ENCODE measurements at places on chromosomes 2 and 18.

DNA sequence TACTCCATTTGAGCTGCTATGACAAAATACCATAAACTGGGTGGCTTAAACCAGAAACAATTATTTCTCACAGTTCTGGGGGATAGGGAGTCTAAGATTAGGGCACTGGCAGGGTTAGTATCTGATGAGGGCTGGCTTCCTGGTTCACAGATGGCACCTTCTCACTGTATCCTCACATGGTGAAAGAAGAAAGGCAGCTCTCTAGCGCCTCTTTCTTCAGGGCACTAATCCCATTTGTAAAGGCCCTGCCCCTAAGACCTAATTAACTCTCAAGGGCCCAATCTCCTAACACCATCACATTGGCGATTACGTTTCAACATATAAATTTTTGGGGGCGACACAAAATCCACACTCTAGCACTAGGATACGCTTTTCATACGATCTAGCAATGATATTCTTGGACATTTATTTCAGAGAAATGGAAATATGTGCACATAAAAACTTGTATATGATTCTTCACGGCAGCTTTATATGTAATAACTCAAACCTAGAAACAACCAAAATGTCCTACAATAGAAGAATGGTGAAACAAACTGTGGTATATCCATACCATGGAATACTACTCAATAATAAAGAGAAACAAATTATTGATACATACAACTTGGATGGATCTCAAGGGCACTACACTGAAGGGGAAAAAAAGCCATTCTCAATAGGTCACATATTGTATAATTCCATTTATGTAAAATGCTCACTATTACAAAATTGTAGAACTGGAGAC is 111.0 kb downstream of the BCL2L11 start:
- DNase-seq, result no peak

GRCh38 chr2:49355611-49356010 is 201.3 kb upstream of the FSHR start:
- no peak for DNase-seq

DNA sequence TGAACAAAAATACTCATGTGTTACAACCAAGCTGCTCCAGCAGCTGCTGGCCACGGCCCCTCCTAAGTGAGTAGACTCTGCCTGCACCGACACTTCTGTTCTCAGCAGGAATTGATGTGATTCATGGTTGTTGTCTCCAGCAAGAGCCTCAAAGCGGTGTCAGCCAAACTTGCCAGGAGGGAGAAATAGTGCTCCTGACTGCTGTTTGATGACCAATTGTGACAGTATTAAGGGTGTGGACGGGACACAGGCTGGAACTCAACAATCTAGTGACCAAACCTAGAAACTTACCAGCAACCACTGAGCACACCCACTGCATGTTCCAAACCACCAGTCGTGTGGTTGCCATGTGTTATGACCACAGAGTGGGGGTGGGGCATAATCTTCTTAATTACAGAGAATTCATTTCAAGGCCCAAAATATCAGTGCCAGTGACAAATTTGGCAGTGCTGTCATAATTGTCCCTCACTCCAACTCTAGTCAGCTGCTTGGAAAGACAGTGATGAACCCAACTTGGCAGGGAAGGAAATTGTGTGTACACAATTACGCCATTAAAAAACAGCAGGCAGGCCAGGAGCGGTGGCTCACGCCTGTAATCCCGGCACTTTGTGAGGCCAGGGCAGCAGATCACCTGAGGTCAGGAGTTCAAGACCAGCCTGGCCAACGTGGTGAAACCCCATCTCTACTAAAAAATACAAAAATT is 30.4 kb downstream of the FBLN7 start:
- DNase-seq, result no peak

DNA sequence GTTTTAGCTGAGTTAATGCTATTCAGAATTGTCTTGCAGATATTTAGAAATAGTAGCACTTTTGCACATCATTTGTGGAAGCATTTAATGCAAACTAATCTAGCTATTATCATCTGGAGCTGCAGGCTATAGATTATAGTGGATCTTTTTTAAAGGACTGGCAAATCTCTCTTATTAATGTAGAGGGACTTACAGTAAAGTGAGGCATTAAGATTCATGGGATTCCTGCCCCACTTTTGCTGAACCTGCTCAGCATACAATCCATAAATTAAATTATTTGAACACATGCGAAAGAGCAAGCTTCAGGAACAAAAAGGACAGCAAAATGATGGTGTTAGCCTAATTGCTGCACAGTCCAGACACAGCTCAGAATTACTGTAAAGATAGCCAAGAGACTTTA is 477.7 kb downstream of the DCDC2C start:
- no peak for DNase-seq

DNA sequence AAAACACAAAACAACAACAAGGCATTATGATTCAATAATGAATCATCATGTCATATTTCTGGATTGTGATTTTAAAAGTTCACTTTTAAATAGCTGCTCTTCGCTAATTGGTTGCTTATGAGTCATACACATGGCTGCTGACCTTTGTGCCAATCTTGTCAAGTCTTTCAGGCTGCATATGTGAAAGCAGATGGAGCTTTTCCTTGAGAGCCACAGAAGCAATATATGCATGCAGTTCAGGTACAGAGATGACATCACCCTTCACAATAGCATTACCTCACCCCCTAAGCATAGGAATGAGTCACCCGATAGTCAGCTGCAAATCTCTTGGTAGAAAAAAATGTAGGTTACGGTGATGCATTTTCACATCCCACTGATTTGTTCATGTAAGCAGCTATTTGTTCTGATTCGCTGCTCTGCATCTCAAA is 27.2 kb downstream of the EIF2AK3 start:
- peak; percentile 91 for DNase-seq

DNA sequence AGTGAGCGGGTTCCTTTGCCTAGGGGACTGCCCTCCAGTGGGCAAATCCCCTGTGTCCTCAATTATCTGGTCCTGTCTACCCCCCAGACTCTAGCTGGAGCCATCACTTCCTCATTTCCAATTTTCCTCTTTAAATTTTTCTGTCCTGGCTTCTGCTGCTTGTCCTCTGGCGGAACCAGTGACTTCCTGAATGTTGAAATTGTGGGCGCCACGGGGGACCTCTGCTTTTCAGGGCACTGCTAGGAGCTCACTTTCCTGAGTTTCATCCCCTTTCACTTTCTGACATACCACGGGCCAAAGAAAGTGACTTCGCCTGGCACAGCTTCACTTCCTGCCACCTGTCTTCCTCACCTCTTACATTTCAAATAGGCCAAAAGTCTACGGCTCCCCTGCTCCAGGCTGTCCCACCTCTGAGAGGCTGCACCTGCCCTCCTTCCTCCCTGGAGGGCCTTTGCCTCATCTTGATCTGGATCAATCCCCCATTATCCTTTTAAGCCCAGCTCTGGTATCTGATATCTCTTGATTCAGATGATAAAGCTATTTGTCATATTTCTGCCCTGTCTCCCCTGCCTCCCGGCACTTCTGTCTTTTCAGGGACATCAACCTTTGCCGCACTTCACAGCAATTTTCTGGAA is 1.4 kb upstream of the MARCO start:
- no peak for DNase-seq

GRCh38 chr2:218218268-218219185 is 1.5 kb downstream of the ARPC2 start:
- no peak for DNase-seq

GRCh38 chr2:46803547-46803878 is 112.1 kb downstream of the MCFD2 start:
- no peak for DNase-seq

- DNase-seq, result no peak
These were observed 97.7 kb downstream of the CDC42EP3 start for GRCh38 chr2:37573451-37574388.

GRCh38 chr2:25026008-25026530 is 15.8 kb upstream of the EFR3B start:
- DNase-seq, result no peak

DNA sequence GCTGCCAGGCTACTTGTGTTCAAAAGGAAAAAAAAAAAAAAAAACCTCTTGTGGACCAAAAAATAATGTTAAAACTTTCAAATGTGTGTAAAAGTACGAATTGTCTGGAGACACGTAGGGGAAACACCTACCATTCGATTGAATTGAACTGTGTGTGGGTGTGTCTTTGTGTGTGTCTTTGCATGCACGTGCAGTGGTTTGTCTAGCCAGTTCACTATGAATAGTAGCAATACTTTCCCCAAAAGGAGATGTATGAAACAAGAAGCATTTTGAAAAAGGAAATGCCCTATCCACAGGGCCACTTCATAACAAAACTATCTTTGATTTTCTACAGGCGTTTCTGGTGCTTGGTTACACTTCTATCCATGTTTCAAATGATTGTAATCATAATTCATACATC is 186.8 kb downstream of the RPRM start:
- DNase-seq, result no peak

DNA sequence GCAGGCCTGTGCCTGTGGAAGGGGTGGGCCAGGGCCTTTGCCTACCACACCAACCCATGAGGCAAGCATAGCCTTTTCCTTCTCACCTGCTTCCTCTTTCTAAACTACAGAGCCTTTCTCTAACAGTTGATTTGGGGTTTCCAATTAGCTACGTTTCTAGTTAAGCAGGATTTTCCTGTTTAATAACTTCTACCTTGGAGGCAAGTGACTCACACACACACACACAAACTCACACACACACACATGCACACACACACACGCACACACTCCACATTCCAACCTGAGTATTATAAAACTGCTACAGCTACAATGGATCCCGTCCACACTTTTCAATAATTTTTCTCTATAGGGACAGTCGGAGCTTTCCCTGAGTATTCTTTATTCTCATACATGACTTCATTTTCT is 84.9 kb downstream of the SOX11 start:
- no peak for DNase-seq

- peak; percentile 55 for DNase-seq
These were observed 8.4 kb upstream of the HNRNPLL start for GRCh38 chr2:38610851-38611801.

DNA sequence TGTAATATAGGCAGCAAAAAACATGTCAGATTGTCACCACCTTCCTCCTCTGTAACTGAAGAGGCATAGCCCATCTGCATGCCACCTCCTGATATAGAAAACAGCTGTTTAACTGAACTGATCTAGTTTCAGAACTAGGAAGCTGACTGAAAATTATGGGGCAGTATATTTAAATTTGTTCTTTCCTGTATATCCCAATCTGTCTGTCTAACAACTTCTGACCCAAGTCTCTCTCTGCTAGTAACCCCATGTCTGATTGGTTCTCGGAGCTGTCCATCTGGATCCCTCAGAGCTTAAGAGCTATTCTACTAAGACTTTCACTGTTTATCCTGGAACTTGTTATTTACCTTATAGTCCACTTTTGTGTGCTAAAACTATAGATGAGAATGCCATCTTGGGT is 68.2 kb upstream of the SLC35G4 start:
- no peak for DNase-seq

- peak; percentile 96 for DNase-seq
These were observed 10.4 kb downstream of the ERFE start for GRCh38 chr2:238169048-238169707.

GRCh38 chr18:48422947-48423378 is 13.8 kb upstream of the ZBTB7C start:
- DNase-seq, result no peak
